ENCODE measurements at places on chromosomes 5 and 9. TPM values are rescaled to one million over a fixed set of nuclear protein-coding genes. Genes with fewer than 3 reads are reported as not detected.

- DNase-seq: no peak
Measured at GRCh38 chr5:96180684-96181435, 219.2 kb upstream of the ELL2 start.

DNA sequence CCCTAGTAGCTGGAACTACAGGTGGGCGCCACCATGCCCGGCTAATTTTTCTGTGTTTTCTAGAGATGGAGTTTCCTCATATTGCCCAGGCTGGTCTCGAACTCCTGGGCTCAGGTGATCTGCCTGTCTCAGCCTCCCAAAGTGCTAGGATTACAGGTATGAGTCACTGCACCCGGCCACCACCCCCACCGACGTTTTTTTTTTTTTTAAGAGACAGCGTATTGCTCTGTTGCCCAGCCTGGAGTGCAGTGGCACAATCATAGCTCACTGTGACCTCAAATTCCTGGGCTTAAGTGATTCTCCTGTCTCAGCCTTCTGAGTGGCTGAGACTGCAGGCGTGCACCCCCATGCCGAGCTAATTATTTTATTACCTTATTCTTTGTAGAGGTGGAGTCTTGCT lies 38.2 kb downstream of the WDR70 start:
- DNase-seq: no peak

DNA sequence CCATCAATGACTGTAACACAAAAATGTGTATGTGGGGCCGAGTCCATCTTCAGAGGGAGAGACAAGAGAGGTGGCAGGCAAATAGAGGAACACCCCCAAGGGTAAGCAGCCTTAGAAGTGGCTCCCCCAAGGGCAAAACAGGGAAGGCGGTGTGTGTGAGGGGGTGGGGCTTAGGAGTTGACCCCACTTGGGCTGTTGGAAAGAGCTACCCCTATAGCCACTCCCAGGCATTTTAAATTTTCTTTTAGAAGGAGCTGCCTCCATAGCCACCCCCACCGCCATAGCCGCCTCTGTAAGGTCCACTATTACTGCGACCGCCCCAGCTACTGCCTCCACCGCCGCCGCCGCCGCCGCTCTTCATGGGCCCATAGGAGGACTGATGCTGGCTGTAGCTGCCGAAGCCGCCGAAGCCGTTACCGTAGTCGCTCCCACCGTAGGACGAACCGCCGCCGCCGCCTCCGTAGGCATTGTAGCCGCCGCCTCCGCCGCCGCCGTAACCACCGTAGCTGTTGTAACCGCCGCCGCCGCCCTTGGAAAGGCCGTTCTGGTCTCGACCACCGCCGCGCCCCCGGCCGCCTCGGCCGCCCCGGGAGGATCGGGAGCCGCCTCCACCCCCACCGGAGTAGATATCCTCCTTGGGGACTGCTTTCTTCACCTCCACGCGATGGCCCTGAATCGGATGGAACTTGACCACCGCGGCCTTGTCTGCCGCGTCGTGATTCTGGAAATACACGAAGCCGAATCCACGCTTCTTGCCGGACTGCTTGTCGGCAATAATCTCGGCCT lies 1.1 kb downstream of the HNRNPA0 start:
- DNase-seq: peak; percentile 66

GRCh38 chr5:54320256-54320655 lies 9.9 kb upstream of the ARL15 start:
- no peak for DNase-seq

DNA sequence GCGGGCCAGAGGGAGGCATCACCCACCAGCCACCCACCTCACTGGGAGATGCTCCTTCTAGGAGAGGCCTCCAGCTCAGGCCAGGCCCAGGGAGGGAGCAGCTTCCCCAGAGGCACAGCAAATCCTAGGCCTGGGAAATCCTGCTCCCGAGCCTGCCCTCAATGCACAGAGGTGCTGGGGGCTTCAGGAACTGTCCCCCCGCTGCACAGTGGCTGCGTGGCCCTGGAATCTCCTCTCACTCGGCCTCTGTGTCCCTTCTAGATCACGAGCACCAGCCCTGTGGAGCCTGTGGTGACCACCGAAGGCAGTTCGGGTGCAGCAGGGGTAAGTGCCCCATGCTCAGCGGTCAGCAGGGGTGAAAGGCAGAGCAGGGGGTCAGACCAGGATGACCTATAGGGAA lies 36.4 kb upstream of the SUSD3 start:
- DNase-seq: no peak

GRCh38 chr9:26746357-26747072 lies 146.1 kb downstream of the CAAP1 start:
- DNase-seq: no peak

- peak; percentile 10 for DNase-seq
Measured at GRCh38 chr5:134019636-134020035, 14.9 kb upstream of the VDAC1 start.

DNA sequence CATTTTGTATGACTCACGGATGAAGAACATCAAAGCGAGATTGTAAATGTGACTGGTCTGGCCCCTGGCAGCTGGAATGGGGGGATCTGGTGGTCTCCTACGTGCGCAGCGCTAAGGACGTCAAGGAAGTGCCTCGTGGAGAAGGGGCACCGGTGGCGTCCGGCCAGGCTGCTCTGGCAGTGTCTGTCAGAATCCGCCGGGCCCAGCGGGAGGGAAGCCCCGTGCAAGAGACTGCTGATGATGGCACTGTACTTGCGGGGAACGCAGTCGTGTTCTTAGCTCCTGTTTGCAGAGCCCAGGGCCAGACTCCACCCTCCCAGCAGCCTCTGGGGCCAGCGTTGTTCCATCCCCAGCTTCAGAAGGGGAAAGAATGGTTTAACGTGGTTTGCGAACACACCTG lies 75.5 kb downstream of the COL5A1 start:
- DNase-seq: no peak

DNA sequence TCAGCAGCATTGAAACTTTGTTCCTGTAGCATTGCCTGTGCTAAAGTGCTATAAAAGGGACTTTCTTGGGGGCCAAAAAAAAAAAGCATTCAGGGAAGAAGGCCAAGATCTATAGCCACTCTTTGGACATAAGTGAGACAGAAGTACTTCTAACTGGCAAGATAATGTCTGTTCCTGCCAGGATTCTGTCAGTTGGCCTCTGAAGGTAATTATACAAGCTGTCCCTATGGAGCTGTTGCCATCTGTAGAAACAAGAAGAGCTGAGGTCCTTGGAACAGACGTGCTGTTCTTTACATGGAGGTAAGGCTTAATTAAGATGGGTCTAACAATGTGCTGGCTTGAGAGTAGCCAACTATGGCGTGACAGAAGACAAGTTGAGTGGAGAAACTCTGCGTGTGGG lies 9.7 kb downstream of the KIF20A start:
- DNase-seq: no peak

GRM6 gene
- not detected for total RNA-seq

OR1J2 gene
- total RNA-seq: not detected

KCNV2 gene
- not detected for total RNA-seq

FOXD4L4 gene
- not detected for total RNA-seq

MBLAC2 gene
- total RNA-seq: 3.8 TPM

GPR21 gene
- total RNA-seq: not detected

SV2C gene
- total RNA-seq: not detected

BHMT2 gene
- 10.0 TPM for total RNA-seq

DOK3 gene
- 4.2 TPM for total RNA-seq
